Omental fat pad (tissue), 4 donors: ENCODE measurements at places on chromosomes 16 and 17.

- no peak for DNase-seq
Measured at GRCh38 chr16:27786221-27786922, 236.4 kb downstream of the KATNIP start.

- DNase-seq = no peak
Measured at GRCh38 chr17:43330876-43331639, 67.7 kb upstream of the ARL4D start.

DNA sequence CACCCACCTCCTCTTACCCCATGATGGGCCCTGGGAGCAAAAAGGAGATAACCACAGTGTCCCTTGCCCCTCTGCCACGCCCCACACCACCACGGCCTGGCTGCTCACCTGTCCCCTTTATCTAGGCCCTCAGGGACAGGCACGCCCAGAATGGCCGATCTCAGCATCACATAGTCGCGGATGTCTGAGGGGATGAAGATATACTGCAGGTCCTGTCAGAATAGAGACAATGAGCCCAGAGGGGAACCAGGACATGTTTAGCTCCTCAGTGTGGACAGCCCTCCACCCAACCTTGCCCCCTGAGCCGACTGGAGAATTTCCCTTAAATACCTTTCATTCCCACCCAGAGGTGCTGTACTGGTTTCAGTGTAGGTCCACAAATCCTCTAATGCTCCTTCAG lies 15.2 kb downstream of the ST6GALNAC2 start:
- no peak for DNase-seq

- DNase-seq = no peak
Measured at GRCh38 chr16:60137891-60138290, 1403.8 kb upstream of the GOT2 start.

GRCh38 chr16:8641671-8642070 lies 20.2 kb downstream of the METTL22 start:
- DNase-seq = no peak

GRCh38 chr16:19850131-19850817 lies 34.4 kb downstream of the GPRC5B start:
- DNase-seq = no peak

DNA sequence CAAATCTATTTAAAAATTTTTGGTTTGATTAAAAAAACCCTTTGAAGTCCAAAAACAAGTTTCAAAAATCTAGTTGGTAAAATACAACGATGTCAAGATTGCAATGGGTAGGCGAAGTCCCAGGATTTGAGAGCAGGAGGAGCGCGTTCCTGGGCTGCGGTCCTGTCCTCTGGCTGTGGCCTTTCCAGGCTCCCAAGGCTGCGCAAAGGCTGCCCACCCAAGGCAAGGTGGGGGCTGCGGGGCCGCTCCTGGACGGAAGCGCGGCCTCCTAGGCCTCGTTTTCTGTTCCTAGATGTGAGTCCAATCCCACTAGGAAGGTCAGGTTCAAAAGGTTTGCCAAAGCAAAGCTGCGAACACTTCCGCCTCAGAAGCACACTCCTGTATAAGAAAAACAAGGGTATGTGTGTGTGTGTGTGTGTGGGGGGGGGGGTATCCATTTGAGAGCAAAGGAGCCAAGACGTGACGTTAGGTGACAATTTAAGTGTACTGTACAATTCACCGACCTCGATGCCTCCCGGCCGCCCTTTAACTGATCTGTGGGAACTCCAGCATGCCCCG lies 9.2 kb downstream of the AHSP start:
- no peak for DNase-seq

DNA sequence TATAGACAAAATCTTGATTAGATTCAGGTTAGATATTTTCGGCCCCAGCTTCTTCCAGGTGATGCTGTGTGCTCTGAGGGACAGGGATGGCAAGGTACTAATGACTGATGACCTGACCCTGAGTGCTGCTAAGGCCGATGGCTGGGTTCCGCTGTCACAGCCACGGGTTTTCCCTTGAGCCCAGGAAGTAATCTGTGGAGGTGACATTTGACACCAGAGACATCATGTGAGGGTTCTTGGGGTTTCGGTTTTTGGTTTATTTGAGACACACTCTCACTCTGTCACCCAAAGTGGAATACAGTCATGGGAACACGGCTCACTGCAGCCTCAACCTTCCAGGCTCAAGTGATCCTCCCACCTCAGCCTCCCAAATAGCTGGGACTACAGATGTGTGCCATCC lies 9.8 kb downstream of the OTOP3 start:
- no peak for DNase-seq

DNA sequence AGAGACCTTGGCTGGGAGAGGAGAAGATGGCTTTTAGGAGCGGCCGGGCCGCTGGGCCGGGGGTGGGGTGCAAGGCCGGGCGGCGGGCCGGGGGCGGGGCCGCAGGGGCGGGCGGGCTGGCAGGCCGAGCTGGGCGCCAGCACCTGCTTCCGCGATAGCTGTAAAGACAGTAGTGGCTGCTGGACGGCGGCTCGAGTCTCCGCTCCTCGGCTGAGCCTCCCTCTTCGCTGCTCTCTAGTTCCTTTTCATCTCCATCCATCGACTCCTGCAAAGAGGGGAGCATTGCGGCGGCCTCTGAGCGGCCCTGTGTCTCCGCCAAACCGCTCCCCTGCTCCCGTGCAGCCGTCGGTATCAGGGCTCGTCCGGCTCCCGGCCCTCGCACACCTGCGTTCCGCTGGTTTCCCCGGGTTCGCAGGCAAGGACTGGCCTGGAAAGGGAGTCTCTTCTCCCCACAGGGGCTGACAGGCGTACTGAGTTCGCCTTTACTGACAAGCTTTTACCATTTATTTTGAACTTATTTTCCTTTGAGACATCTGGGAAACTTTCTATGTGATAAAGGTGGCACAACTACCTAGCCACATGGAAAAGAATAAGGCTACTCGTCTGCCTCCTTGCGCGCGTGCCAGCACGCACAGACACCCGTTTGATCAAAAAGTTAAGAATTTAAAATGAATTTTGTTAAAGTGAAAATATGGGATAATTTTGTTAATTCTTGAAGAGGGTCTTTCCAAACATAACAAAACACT lies at the start of gene C17orf75:
Gene C17orf75, minus strand, starts transcription at position 317 of the 746 bp plus-strand sequence. Its CDS starts 34 bp downstream, at position 283.
- peak; percentile 36 for DNase-seq

DNA sequence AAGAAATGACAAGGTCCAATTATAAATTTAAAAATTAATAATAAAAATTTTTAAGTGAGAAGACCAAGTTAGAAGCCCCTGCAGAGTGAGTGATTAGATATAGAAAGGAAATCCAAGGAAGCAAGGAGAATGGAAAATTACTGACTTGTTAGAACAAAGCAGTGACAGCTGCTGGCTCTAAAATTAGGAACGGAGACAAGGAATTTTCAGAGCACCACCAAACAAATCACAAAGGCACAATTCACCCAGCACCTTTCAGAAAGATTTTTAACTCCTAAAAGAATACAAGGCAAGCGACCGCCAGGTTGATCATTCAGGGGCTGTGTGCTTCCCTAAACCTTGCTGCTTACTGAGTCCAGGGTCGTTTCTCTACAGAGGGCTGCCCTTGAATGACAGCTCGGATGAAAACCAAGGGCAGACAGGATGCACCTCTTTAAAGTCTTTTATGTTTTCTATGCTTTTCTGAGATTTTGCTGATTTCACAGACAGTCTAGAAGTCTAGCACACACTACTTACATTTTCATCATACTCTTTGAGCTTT lies 45.4 kb upstream of the GINS3 start:
- DNase-seq = no peak

- DNase-seq = no peak
Measured at GRCh38 chr17:17605729-17606088, 14.2 kb upstream of the PEMT start.

DNA sequence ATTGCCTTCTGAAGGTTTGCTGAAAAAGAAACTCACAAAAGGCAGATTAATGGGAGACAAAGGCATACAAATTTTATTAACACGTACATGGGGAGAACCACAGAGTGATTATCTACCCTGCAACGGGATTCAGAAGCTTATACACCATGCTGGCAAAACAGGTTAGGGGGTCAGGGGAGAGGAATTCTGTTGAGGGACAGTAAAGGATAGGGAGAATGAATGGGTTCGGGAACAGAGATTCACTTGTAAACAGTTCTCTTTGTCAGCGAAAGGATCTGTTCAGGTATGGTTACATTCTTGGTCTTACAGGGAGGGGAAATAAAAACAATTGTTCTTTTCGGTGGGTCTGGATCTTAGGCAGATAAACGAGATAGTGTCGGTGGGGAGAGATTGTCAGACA lies 54.3 kb upstream of the B4GALNT2 start:
- no peak for DNase-seq

DNA sequence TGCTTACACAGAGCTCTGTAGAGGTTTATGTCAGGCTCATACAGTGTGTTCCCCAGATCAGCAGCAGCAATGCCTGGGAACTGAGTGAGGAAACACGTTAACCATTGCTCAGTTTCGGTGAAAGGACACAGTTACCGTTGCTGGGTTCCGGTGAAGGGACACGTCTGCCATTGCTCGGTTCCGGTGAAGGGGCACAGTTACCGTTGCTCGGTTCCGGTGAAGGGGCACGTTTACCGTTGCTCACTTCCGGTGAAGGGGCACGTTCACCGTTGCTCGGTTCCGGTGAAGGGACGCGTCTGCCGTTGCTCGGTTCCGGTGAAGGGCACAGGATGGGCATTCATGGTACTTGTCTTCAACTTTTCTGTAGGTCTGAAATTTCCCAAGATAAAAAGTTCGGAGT lies 81.7 kb downstream of the MRM3 start:
- no peak for DNase-seq

GRCh38 chr16:3536851-3537250 lies 36.0 kb downstream of the CLUAP1 start:
- DNase-seq = no peak

GRCh38 chr17:45997624-45998023 lies 1.4 kb upstream of the STH start:
- DNase-seq = no peak

GRCh38 chr17:17783116-17783824 lies 53.5 kb downstream of the SREBF1 start:
- DNase-seq = no peak

GRCh38 chr16:49471038-49471727 lies 97.6 kb downstream of the C16orf78 start:
- no peak for DNase-seq

GRCh38 chr17:62656446-62656845 lies 29.0 kb downstream of the MRC2 start:
- DNase-seq = no peak

DNA sequence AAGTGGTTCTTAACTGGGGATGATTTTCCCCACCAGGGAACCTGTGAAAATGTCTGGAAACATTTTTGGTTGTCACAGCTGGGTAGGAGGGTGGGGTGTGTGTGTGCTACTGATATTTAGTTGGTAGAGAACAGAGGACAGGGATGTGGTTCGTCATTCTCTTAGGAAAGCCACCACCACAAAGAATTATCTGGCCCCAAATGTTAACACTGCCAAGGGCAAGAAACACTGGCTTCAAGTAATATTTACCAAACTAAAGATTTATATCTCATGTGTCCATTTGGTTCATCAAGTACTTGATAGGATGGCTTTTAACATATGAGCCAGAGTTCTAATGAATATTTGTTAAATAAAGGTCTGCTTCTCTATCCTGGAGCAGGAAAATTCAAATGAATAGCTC lies 19.5 kb downstream of the MPHOSPH6 start:
- DNase-seq = no peak

DNA sequence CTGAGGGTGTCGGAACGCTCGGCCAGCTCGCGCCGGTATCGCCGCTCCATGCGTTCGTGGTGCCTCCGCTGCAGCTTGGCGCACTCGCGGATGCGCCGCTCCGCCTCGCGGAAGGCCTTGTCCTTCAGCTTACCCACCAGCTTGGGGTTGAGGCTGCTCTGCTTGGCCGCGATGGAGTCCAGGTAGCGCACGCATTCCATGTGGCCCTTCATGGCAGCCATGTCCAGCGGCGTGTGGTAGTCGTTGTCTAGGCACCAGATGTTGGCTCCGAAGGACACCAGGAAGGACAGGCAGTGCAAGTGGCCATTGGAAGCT lies 2.8 kb downstream of the USH1G start:
- no peak for DNase-seq

- no peak for DNase-seq
Measured at GRCh38 chr16:61829631-61830030, 206.6 kb downstream of the CDH8 start.

- no peak for DNase-seq
Measured at GRCh38 chr17:33324736-33325135, 31.6 kb upstream of the ASIC2 start.

DNA sequence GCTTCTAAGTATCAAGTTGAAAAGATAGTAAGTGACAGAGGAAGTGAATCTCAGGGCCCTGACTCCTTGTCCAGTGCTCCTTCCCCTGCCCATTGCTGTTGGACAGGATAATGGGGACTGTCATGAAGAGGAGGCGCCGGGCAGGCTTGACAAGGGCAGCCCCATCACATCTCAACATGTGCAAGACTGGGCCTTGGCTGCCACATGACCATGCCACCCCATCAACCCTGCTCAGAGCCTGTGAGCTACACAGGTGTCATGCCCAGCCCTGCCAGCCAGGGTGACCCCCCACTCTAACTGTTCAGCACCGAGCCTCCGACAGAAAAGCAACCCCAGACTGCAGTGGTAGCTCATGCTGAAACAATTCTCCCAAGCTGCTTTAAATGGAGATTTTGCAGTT lies 171.6 kb downstream of the C16orf78 start:
- no peak for DNase-seq

GRCh38 chr17:48860034-48860433 lies 29.2 kb downstream of the CALCOCO2 start:
- DNase-seq = no peak

DNA sequence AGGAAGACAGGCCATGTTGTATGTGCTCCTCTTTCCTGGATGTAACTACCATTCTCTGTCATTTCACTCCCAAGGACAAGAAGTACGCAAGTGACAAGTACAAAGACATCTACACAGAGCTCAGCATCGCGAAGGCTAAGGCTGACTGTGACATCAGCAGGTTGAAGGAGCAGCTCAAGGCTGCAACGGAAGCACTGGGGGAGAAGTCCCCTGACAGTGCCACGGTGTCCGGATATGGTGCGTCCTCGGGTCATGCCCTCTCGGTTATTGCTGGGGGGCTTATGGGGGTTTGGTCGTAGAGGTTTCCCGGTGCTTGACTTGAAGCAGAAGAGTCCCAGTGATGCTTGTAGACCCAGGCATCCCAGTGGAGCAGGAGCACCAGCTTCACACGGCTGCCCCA lies 29.0 kb downstream of the PLD6 start:
- DNase-seq = no peak

- no peak for DNase-seq
Measured at GRCh38 chr16:10240854-10241613, 58.8 kb upstream of the GRIN2A start.

- DNase-seq = no peak
Measured at GRCh38 chr17:16100737-16101400, 101.2 kb downstream of the TTC19 start.
